ENCODE measurements at places on chromosomes 11 and 22.

GRCh38 chr11:47917599-47918369, 62.6 kb upstream of the PTPRJ start:
- DNase-seq: peak; percentile 64

GRCh38 chr22:20155330-20156041, 4.6 kb upstream of the CCDC188 start:
- DNase-seq: no peak

DNA sequence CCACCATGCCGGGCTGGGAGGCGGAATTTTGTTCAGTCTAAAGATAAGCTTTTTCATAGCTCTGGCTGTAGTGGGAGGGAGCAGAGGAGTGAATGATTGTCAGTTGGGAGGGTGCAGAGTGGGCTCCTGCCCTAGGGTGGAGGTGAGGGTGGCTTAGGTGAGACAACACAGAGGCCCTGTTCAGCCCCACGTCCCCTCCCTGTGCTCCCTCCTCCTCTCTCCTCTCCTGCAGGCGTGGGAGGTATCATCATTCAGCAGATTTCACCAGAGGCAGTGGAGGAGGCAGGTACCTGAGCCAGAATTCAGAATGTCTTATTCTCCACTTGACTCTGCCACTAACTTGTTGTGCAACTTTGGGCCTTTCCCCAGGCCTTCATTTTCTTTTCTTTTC, 1.7 kb upstream of the THRSP start:
- no peak for DNase-seq

GRCh38 chr22:46721501-46722085, 16.5 kb downstream of the CERK start:
- DNase-seq: no peak

- DNase-seq: no peak
Observed at GRCh38 chr11:30393012-30393411, 70.1 kb downstream of the ARL14EP start.

- no peak for DNase-seq
Observed at GRCh38 chr11:128695539-128696221, 1.8 kb downstream of the FLI1 start.

GRCh38 chr11:116364348-116364747, 408.4 kb downstream of the BUD13 start:
- no peak for DNase-seq

GRCh38 chr11:10604340-10604748, 35.9 kb upstream of the LYVE1 start:
- DNase-seq: peak; percentile 64

- no peak for DNase-seq
Observed at GRCh38 chr22:37559521-37559900, 769 bp upstream of the CDC42EP1 start.

DNA sequence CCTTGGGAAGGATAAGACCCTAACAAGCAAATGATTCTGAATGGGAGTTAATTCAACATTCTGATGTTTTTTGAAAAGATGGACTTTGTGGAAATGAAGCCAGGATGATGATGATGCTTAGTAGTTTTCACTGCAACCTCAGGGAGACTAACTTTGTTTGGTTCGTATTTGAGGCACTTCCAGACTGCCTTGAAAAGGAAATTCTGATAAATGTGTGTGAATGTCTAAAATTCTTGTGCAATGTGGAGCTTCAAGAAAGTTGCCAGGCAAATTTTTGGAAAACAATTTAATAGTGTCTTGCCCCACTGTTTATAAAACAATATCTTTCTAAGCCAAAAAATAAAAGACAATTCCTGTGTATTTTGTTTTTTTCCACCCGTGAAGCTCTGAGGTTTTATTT, 11.2 kb upstream of the NAV2 start:
- DNase-seq: no peak

DNA sequence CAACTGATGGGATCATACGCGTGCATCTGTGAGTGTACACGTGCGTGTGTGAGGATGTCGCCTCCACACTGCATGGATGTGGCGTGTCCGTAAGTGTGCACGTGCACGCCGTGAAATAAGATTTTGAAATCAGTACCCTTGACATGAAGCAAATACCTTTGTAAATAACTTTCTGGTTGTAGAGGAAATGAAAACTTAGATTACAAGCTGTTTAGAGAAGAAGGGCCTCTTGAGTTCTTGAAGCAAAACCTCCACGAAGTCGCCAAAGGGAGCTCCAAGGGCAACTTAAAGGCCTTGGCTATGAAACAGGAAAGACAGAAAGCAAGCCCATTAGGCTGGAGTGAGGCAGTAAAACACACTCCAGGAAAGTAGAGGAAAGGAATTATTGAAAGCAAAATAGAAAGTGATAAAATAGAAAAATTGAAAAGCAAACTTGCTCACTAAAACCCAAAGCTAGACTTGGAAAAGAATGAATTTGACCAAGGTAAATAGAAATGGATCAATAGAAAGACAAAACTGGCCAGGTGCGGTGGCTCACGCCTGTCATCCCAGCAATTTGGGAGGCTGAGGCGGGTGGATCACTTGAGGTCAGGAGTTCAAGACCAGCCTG, 29.7 kb upstream of the TOLLIP start:
- DNase-seq: no peak

DNA sequence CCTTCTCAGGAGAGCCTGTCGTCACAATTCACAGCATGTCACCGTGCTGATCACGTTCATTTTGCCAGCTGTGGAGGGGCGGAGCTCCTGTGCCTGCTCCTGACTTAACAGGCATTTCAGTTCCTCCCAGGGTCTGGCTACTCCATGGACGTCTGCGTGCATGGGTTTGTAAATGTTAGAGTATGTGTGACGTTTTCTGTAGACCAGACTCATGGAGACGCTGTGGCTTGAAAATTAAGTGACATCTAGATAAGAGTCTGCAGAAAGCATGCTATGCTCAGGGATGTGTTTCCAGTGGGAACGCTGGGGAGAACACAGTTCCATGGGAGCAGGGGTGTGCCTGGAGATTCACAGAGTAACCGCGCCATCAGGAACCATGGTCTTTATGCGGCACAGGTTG, 804.0 kb downstream of the TBC1D22A start:
- DNase-seq: no peak

DNA sequence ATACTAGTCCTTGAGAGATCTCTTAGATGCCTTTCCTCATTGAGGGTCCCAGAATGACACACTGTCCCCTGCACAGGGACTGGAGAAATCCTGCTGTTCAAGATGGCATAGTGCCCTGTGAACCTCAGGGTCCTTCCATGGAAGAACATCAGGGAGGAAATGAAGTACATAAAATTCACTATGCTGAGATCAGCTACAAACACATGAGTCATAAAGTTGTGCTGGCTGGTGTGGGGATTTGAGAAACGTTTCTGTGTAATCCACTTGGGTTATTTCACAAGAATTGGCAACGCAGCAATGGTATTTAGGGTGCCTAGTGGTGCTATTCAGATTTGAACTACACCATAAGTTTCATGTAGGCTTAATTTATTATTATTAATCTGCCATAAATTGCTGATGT, 174.4 kb downstream of the MAML2 start:
- peak; percentile 60 for DNase-seq

- peak; percentile 26 for DNase-seq
Observed at GRCh38 chr11:126039485-126040271, 23.0 kb downstream of the CDON start.

GRCh38 chr22:39658806-39659463, 88.4 kb downstream of the CACNA1I start:
- no peak for DNase-seq

- no peak for DNase-seq
Observed at GRCh38 chr11:15826826-15827225, 529.5 kb downstream of the SOX6 start.

DNA sequence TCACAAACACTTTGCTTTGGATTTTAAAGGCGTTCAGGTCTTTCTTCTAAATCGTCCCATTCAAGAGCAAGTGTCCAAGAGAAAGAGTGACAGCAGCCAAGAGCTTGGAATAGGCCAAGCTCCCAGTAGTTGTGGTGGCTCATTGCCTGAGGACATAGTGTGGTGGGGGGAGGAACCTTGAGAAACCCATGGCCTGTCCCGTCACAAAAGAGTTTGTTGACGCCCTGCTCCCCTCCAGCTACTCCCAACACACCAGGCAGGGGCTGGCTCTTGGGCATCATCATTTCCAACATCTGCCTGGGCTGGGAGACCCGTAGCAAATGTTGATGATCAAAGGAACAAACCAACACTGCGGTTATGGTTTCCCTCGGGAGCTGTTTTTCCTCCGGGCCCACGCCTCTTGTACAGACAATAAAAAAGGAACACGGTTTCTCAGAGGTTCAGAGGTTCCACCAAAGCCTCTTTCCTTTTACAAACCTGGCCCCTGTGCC, 20.8 kb downstream of the FADS3 start:
- DNase-seq: no peak

DNA sequence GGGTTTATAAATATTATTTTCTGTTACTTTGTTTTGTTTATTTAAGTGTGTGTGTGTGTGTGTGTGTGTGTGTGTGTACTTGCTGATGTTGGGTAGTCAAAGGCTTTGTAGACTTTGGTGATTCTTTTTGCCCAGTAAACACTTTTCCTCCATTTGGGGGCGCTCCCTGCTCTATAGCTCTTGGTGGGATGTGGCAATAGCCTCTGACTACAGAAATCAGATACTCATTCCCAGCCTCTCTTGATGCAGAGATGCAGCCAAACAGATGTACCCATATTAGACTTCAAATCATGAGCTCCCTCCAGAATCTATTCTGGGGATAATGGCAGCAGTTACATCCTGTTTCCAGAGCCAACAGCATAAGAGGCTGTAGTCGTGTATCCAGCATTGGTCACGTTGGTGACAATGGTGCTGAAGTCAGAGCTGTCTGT, 33.4 kb upstream of the APOL5 start:
- DNase-seq: no peak

DNA sequence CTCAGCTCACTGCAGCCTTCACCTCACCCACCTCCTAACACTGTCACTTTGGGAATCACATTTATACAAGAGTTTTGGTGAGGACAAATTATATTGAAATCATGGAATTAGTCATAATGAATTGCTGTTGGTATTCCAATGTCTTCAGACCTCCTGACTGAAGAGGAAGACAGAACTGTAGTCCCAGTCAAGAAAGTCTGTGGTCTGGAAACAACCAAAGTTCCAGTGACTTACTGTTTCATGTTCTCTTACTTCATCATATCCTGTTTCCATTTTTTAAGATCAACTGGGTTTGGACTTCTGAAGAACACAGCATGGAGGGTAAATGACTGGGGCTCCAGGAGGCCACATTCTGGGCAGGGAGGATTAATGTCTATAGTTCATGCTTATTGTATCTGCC, 43.0 kb upstream of the HIPK3 start:
- no peak for DNase-seq

- DNase-seq: no peak
Observed at GRCh38 chr11:119858288-119858687, 129.3 kb upstream of the NECTIN1 start.

GRCh38 chr22:31733580-31734079, 16.3 kb downstream of the PRR14L start:
- DNase-seq: no peak

DNA sequence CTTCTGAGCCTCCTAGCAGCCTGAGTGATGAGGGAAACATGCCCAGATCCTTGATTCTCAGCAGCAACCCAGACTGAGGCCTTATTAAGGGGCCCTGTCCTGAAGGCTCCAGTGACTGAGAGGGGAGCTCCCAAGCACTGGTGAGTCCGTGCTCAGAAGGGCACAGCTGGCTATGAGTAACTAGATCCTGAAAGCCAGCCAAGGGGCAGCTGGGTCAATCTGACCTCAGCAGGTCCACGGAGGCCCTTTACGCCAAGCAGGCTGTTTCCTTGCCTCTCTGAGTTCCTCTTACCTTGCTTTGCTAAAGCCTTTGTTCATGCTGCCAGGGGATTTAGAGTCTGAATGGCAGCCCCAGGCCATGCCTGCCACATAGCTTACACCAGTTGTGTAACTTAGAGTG, 19.3 kb upstream of the MIEF1 start:
- no peak for DNase-seq

DNA sequence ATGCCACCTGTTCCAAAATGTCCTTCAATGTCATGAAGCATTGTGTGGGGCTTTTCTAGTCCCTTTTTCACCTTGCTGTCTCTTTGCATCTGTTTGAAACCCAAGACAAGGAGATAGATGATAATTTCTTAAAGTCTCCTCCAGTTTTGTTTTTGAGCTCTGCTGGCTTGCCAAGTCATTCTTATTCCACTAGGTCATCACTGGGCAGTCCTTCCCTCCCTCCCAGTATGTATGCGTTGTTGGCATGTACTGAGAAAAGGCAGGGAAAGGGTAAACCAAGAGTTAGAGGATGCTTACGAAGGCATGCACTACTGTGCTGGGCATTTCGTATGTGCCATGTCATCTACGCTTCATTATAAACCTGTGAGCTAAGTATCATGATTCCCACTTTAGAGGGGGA, 78.6 kb downstream of the PARVA start:
- no peak for DNase-seq

- DNase-seq: no peak
Observed at GRCh38 chr11:44309478-44310205, at the start of gene ALX4. ALX4 (minus strand) TSS chr11:44310139; CDS start chr11:44310062, 77 bp downstream.

DNA sequence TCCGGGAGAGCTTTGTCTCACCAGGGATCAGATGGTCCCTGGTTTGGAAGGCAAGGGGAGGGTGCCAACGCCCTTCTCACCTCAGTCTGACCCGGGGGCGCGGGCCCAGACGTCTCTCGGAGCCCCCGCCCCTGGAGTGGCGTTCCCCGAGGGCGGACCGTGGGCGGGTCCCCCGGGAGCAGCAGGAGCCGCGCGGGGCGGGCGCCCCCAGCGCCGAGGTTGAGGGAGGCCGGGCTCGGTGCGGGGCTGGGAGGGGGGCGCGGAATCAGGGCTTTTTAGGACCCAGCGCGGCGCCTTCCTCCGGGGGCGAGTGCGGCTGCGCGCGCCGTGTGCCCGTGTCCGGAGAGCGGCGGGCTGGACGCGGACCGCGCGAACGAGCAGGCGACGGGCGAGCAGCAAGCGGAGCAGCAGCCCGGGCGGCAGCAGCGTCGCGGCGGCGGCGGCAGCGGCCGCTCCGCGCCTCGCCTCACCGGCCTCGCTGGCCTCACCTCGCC, at the start of gene KCNC1:
TSS of gene KCNC1 (plus strand) at position 364 of the 494 bp plus-strand sequence. CDS start 1,222 bp downstream, outside the sequence.
- DNase-seq: no peak

- DNase-seq: no peak
Observed at GRCh38 chr11:127506126-127506525, 505.6 kb upstream of the KIRREL3 start.

- no peak for DNase-seq
Observed at GRCh38 chr11:128045094-128045725, 542.1 kb downstream of the ETS1 start.

GRCh38 chr22:37282385-37282677, at the start of gene CYTH4:
CYTH4 (plus strand) TSS chr22:37282508; CDS start chr22:37282570, 62 bp downstream.
- peak; percentile 53 for DNase-seq

All from foreskin keratinocyte (primary cell).